Activated effector memory CD4-positive, alpha-beta T cell treated with Interleukin-2 at 50 U/mL for 16 hours (primary cell): ENCODE measurements at places on chromosomes 7 and 10.

DNA sequence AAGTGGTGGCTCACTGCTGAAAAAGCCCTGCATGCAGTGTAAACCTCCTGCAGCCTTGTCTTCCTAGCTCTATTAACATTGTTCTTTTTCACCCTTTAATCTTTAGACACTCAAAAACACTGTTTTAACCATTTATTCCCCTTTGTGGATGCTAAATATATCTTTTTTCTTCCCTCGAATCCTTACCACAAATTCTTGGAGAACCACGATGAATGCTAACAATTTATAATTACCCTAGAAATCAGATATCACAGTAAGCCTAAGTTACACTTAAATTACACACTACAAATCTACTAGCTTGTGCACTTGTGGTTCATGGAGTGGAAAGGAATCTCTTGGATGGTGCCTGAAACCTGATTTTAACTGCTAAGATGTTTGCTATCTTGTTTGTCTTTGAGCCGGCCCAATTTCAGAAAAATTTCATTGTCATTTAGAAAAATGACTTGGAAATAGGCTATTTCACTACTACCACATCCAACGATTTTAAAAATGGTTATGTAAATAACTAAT is 125.1 kb upstream of the NOBOX start:
- DNase-seq: no peak

GRCh38 chr7:132546366-132547127 is 29.7 kb downstream of the PLXNA4 start:
- no peak for DNase-seq

GRCh38 chr10:86657011-86657395 is 2.7 kb downstream of the OPN4 start:
- DNase-seq: no peak

DNA sequence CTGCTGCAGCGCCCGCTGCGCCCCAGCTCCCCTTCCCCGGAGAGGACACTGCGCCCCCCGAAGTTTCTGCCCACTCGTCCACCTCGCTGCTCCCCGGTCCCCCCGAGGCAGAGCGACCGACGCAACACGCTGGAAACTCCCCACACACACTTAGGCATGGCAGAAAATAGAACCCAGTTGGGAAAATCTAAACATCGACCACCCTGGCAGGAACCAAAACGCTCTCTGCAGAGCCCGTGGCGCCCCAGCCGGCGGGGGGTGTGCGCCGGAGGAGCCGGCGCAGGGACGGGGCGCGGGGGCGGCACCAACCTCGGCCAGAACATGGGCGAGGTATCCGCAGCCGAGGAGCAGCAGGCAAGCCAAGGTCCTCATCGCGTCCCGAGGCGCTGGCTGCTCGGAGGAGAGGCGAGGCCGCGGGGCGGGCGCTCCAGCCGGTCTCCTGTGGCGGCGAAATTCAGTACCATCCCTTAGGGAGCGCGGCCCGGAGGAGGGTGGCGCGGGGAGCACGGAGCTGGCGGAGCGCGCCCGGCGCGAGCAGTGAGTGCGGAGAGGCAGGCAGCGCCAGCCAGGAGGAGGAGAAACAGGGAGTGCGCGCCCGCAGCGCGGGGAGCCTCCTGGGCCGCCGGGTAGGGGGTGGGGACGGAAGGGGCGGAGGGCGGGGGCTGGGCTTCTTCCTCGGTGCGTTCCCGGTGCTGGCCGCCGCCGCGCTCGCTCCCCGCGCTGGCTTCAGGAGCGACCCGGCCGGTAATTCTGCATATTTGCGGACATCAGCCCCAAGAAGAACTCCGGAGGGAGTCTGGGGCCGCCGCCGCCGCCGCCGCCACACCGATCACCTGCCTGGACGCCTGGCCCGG is 789 bp downstream of the PDGFA start:
- DNase-seq: no peak

DNA sequence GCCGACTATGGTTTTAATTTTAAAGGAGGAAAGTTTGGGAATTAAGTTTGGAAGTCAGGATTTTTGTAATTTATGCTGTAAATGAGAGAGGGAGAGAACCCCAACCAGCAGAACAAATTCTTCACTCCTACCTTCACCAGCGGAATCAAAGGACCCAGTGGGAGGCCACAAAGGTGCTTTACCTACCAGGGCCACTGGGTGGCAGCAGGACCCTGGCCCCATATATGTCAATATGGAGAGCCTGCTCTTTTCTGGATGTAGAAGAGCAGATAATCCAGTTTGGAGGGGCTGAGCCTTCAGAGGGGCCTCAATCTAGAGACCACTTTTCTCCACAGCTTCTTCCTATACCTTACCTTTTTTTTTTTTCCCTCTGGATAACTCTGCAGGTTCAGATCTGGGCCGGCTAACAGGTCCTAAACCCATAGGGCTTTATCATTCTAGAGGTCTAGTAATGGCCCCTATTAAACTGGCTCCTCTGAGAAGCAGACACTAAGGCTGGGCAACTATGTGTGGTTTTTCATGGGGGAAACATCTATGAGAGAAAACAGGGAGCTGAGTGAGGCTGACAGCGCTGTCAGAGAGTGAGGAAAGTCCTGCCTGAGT is 8.5 kb upstream of the SCD start:
- peak; percentile 66 for DNase-seq

DNA sequence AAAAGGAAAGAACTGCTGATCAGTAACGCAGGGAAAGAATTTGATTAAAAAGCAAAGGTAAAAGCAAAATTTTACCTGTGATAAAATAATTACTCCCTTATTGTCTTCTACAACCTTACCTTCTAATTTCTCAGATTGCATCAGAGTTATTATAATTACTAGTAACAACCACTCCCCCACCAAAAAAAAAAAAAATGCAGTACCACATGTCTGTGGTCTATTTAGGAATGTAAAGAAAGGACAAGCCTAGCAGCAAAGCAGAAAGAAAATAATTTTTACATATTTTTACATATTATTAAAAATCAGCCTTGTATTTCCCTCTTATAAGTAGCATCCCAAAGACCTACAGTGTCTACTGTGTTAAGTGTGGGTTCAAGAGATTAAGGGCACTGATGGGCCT is 430.4 kb downstream of the TFEC start:
- no peak for DNase-seq

DNA sequence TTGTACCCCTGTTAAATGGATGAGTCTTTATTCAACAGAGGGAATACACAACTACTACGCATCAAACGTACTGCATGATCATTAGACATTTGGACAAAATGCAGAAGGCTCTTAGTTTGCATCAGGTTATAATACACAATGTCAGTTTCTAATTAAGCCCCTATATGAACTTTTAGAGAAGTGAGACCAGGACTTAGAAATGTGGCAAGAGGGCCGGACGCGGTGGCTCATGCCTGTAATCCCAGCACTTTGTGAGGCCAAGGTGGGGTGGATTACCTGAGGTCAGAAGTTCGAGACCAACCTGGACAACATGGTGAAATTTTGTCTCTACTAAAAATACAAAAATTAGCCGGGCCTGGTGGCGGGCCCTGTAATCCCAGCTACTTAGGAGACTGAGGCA is 76.3 kb upstream of the MGMT start:
- no peak for DNase-seq

GRCh38 chr10:1374511-1375345 is 318.5 kb downstream of the WDR37 start:
- DNase-seq: no peak

GRCh38 chr10:111086574-111086973 is 9.7 kb downstream of the ADRA2A start:
- no peak for DNase-seq

- no peak for DNase-seq
Observed at GRCh38 chr7:90797596-90797995, 201.5 kb downstream of the CDK14 start.

DNA sequence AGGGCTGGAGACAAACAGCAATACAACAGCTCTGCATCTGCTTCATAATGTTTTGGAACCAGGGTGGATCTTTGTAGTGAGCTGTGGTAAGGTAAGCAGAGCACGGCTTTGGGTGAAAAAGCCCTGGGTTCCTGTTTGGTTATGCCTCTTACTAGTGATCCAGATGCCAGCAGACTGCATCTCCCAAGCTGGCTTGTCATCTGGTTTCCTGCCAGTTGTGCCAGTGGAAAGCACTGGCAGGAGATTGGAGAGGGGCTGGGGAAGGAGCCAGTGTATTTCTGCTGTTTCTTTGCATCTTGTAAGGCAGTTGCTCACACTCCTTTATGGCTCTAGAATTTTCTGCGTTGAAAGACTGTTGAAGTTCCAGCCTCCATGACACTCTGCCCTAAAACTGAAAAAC is 137.6 kb downstream of the TSPAN12 start:
- no peak for DNase-seq

GRCh38 chr7:2175514-2175913 is 57.2 kb downstream of the MAD1L1 start:
- DNase-seq: no peak

DNA sequence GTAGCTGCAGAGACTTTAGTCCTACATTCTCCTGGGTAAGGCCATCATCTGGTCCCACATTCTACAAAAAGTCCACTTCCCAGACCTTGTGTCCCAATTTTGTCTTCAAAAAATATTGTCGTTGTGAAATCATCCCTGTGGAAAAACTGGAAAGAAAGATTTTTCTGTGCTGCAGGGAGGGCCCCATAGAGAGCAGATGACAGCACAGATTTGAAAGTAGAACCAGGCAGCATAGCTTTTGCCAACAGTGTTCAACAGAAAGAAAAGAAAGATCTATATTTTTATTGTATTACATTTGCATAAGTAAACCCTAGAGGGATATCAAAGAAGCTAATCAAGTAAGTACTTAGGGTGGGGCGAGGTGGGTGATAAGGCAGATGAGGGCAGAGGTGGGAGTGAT is 48.3 kb upstream of the C1GALT1 start:
- no peak for DNase-seq

- DNase-seq: peak; percentile 50
Observed at GRCh38 chr7:3043544-3044371, at the start of gene CARD11. TSS of gene CARD11 (minus strand) at chr7:3043867. CDS start at chr7:2958506, 85,361 bp downstream.

- no peak for DNase-seq
Observed at GRCh38 chr10:5983774-5984173, 6.4 kb upstream of the IL15RA start.

DNA sequence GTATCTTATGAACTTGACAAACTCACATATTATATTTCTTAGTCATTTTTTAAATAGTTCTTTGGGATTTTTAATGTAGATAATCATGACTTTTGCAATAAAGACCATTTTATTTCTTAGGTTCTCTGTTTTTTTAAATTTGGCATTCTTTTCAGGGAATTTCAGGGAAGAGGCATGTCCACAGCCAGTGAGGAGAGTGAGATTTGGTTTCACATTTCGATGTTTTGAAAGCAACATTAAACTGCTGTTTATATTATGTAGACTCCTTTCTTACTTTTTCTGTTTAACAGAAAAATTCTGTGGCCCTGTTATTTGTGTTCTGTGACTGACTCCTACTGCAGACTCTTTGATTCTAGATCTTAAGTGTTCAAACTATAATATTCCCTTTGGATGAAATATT is 153.7 kb downstream of the FAM107B start:
- DNase-seq: no peak

DNA sequence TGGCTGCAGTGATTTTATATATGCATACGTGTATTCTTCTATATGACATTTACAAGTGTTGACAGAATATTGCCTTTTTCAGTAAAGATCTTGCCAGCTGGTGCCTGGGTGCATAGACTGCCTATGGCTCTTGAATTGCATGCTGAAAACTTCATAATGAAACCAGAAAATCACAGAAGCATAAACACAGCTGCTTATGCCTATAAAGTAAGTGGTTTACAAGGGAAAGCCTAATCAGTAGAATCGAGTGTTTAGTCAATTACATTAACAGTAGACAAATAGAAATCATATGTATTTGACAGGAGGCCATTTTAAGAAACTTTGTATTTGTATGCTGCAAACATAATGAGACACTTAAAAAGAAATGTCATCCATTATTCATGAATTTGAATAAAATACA is 82.5 kb downstream of the TMEM168 start:
- DNase-seq: no peak

DNA sequence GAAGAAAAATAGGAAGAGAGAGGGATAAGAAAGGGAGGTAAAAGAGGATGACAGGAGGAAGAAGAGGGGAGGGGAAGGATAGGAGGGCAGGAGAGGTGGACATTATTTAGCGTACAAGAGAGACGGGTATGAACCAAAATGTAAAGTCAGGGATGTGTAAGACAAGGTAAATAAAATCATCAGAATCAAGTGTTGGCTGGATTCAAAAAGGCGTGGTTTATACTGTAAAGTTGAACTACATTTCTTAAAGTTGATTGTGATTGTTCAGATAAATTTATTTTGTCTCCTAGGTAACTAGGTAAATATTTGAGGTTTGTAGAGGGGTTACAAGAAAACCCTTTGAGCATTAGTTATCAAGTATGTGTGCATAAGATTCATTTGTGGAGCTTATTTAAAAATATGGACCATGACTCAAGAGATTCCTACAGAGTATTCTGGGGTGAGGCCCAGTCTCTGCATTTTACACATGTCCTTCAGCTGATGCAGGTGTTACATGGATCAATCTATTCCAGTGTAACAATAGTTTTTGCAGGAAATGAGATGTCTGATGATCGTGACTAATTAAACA is 512.1 kb upstream of the MBL2 start:
- no peak for DNase-seq

DNA sequence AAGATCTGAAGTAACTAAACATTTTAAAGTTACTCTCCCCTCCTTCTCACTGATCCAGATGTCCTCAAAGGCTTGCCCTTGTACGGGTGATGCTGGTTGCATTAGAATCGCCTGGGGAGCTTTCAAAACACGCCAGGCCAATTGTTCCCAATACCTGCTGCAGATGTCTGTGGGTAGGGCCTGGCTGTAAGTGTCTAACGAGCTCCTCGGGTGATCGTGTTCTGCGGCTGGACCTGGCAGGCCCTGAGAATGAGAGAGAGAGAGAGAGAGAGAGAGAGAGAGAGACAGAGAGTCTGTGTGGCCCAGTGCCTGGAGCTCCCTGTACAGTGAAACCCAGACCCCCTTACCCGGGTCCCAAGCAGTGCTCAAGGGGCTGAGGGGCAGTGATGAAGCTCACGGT is 8.4 kb downstream of the COL13A1 start:
- no peak for DNase-seq
